ENCODE measurements at places on chromosomes 2 and 18.

DNA sequence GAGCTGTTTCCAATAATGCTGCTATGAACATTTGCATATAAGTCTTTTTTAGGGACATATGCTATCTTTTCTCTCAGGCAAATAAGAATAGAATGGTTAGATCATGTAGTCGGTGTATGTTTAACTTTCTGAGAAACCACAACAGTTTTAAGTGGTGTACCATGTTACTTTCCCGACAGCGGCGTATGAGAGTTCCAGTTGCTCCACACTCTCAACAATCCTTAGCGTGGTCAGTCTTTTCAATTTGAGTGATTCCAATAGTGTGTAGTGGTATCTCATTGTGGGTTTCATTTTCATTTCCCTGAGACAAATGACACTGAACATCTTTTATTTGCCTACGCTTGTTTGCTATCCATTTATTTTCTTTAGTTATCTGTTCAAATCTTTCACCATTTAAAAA is 149.5 kb downstream of the ACOXL start:
- DNase-seq, result no peak

DNA sequence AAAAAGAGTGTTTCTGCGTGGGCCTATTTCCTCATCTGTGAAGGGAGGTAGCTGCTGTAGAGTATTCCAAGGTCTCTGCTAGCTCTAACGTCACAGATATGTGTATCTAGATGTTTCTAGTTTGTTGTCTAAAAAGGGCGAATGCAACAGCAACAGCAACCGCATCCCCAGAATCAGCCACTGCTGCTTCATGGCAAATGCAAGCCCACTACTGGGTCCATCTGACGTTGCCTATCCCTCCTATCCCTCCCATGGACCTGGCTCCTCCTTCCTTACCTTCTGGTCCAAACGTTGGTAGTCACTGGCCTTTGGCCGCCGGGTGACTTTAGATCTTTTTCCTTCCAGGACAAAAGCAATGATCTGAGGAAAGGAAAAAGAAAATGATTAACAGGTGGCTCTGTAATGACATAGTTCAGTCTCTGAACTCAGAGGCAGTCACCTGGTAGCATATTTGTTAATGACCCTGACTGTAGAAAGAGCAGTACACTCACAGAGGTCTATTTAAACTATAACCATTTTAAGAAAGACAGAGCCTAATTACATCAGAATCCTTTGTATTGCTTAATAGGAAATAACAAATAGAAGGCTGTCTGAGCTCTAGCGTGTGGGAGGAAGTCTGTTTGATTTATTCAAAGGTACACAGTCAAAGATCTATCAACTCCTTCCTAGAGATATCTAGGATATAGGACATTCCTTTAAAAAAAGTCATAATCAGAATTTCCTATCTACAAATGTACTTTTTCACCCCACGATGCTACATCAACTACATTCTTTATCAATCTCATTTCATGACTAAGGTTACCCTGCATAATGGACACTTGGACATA is 2.9 kb downstream of the TGOLN2 start:
- no peak for DNase-seq

GRCh38 chr2:119266091-119266589 is 42.5 kb downstream of the STEAP3 start:
- DNase-seq, result no peak

GRCh38 chr2:98929920-98930319 is 6.1 kb downstream of the CRACDL start:
- no peak for DNase-seq

GRCh38 chr2:237459741-237460174 is 27.3 kb upstream of the MLPH start:
- DNase-seq, result no peak

GRCh38 chr18:63224630-63225029 is 94.9 kb downstream of the BCL2 start:
- DNase-seq, result peak; percentile 61

- DNase-seq, result no peak
Measured at GRCh38 chr2:156896294-156896693, 361.2 kb upstream of the GALNT5 start.

DNA sequence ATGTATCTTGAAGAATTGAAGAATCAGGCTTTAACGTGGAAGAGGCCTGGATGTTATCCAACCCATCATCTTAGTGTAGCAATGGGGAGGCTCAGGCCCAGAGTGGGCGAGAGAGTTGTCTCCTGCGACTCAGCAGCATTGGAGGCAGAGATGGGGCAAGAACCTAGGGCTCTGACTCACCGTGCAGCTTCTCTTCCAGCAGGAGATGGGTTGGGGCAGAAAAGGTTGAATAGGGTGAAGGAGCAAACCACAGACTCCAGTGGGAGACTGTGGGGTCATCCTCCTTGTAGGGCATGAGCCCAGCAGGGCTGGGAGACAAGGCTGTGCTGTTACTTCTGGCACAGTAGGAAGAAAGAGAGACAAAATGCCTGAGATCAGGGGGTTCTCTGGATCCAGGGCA is 1.4 kb downstream of the IL36RN start:
- DNase-seq, result no peak

GRCh38 chr2:1504311-1504750 is 91.1 kb downstream of the TPO start:
- DNase-seq, result no peak

- no peak for DNase-seq
Measured at GRCh38 chr2:65073879-65074565, 17.8 kb downstream of the CEP68 start.

DNA sequence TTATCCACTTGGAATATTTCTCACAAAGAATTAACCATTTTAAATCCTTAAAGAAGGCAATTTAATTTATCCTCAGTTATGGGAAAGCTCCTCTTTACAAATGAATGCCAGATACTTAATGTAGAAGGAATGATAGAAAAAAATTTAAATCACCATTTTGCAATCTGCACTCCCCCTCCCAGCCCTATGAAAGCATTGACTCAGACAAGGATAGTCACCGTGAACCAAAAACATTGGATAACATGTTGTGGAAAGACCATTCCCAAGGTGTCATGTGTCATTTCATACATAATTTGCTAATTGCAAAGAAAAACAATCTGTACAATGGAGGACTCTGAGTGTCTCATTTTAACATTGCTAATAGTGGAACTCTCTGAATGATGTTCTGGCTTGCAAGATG is 421.0 kb downstream of the TXNL1 start:
- no peak for DNase-seq

GRCh38 chr2:12451726-12452125 is 265.0 kb upstream of the TRIB2 start:
- DNase-seq, result no peak

DNA sequence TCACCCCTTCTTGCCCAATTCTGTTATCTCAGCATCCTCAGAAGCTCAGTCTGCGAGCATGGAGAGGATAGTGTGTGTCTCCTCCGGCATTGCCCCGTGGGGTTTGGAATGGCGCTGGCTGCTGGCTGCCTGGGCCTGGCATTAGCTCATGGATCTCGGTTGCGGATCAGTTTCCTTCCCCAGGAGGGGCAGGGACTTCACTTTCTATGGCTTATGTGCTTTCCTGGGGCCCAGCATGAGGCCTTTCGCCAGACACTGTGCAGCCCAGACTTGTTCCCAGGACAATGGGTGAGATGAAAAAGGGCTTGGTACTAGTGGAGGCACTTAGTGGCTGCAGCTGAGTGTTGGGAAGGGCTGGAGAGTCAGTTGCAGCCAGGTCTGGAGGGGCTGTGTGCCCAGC is 143.3 kb downstream of the GLI2 start:
- DNase-seq, result no peak

DNA sequence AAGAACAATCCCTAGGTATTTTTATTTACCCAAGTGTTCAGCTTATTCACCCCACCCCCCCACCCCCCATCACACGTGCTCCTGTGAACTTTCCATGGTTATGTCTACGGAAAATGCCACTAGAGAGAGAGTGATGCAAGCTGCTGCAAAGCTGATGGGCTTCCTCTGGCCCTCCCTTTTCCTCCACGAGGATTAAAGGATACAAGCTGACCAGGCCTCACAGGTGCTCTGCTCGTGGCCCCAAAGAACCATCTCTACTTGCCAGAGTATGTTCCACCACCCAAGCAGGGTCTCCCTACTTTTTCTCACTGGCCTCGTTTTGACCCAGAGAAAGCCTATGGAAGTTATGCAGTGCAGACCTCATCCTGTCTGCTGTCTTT is 342.6 kb downstream of the CELF4 start:
- no peak for DNase-seq

- no peak for DNase-seq
Measured at GRCh38 chr2:56018267-56018666, 94.7 kb upstream of the EFEMP1 start.

DNA sequence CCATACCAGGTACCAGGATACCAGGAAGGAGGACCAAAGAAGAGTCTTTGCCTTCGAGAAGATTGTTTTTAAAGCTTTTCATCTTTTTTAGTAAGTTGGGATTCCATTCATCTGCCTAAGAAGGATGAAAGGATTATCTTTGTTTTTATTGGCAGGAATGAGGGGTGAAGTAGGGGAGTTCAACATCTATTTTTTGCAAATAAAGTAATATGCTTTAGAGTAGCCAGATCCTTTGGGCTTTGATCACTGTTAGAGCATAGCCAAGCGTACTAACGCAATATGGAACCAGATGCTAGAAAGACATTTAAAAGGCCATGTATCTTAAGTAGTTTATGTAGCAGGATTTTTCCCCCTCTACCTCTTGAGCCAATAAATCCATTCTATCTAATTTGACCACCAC is 133.0 kb downstream of the PRPF40A start:
- no peak for DNase-seq

Data from activated naive CD8-positive, alpha-beta T cell treated with anti-CD3 and anti-CD28 coated beads, Interleukin-2, amount 50 U/mL, for 24 hours (primary cell).